Type B pancreatic cell (in vitro differentiated cells): ENCODE measurements at places on chromosomes 5 and 9. TPM values are rescaled to one million over a fixed set of nuclear protein-coding genes. Genes with fewer than 3 reads are reported as not detected.

The ADAMTS12 gene
- total RNA-seq, result 1.5 and 32.1 TPM in 2 replicates

The TRPM3 gene
- total RNA-seq, result 1.6 and 17.0 TPM in 2 replicates

GRCh38 chr5:124056991-124057723, 545.2 kb downstream of the CSNK1G3 start:
- H3K4me3 ChIP-seq, result peak overlapping the region; percentile 77
- H3K4me1 ChIP-seq, result peaks cover 58% of the 10 kb centered on the region
- peak overlapping the region; percentile 51 for H3K27ac ChIP-seq
- no peak for DNase-seq
- peaks cover 15% of the 10 kb centered on the region for H3K27me3 ChIP-seq

DNA sequence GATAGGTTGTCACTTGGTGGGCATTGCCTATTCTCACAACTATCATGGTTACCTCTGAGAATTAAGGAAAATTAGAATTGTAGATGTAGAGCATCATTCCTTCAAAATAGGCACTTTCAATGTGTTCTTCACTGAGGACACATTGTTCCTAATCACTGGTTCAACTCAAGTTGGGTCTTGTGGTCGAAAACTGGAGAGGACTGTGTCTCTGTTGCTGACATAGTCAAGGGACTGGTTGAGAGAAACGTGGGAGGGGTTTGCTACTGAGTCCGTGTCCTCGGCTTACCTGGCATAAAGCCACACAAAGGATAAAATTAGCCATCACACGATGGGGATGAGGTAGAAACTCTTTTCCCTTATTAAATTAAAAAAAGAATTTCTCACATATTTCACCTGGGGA, 205.9 kb upstream of the CD180 start:
- H3K4me1 ChIP-seq, result peaks cover 20% of the 10 kb centered on the region
- no peaks in the 10 kb centered on the region for H3K27me3 ChIP-seq
- DNase-seq, result no peak
- H3K4me3 ChIP-seq, result no peak overlapping the region
- H3K27ac ChIP-seq, result no peak overlapping the region
- no peaks in the 10 kb centered on the region for H3K36me3 ChIP-seq
